NCI-H1930 (cell line): ENCODE measurements at places on chromosomes 5 and 9.

- DNase-seq = no peak
Measured at GRCh38 chr9:98249771-98250170, 5.7 kb downstream of the TBC1D2 start.

GRCh38 chr5:165457859-165458481, 1952.6 kb downstream of the MAT2B start:
- no peak for DNase-seq

DNA sequence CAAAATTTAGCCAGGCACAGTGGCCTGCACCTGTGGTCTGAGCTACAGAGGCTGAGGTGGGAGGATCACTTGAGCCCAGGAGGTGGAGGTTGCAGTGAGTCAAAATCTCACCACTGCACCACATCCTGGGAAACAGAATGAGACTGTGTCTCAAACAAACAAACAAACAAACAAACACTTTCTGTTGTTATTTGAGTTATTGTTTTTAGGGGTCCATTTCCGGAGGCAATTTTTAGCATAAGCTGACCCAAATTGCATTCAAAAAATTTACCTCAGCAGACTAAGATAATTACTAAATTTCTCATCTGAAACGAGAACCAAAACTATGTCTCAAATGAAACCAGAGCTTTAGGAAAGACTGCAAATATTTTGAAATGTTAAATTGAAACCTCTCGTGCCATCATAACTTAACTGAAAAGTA, 1485.1 kb downstream of the EFNA5 start:
- no peak for DNase-seq

DNA sequence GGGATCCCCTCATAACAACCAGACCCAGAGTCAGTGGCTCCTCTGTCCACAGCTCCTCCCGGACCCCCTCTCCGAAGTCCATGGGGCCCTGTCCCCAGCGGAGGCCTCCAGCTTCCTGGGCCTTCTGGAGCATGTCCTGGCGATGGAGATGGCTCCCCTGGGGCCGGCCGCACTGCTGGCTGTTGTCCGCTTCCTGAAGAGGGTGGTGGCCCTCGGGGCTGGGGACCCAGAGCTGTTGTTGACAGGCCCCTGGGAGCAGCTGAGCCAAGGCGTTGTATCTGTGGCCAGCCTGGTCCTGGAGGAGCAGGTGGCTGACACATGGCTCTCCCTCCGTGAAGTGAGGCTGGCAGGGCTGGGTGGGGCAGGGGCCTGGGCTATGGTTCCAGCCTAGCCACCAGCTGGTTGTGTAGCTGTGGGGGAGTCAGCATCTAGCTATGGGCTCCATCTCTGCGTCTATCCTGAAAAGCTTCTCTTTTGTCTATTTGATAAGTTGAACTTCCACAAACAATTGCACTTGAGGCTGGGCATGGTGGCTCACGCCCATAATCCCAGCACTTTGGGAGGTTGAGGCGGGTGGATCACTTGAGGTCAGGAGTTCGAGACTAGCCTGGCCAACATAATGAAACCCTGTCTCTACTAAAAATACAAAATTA, 4.7 kb downstream of the ADGRD2 start:
- no peak for DNase-seq

DNA sequence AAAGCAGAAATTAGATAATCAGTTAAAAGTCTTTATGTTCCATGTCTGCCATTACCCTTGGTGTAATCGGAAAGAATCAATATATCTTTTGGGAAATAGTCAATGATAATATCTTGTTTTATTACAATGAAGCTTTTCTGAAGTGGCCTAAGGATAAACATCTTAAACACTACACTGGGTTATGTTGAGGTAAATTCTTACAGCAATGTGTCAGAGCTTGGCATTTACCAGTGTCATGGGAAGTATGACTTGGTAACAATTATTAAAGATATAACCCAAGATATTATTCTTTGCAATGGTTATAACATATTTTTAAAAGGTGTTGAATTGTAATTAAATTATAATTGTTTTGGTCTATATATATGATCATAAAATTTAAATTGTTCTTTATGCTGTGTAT, 84.7 kb downstream of the CFAP95 start:
- no peak for DNase-seq

- DNase-seq = no peak
Measured at GRCh38 chr9:115422932-115423440, 305.0 kb upstream of the TNC start.

- no peak for DNase-seq
Measured at GRCh38 chr9:132046456-132046855, 33.2 kb downstream of the MED27 start.

DNA sequence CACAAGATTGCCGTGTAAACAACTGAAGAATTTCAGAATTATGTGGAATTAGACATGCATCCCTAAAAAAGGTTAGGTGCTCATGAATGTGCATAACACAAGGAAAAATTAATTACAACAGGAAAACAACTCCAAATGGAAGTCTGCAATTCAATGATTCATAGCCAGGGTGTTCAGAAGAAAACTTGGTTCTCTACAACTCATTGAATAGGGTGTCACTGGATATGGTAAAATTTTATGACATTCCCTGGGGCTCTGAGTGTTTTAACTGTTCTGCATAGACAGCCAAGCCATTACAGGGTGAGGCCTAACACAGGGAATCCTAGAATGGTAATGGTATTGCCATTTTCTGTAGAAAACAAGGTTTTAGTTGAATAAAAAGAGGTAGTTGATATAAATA, 24.4 kb upstream of the ZSWIM6 start:
- no peak for DNase-seq

- DNase-seq = no peak
Measured at GRCh38 chr5:158320178-158320674, 461.3 kb upstream of the CLINT1 start.

GRCh38 chr9:21252721-21253547, 13.1 kb upstream of the IFNA14 start:
- DNase-seq = no peak

DNA sequence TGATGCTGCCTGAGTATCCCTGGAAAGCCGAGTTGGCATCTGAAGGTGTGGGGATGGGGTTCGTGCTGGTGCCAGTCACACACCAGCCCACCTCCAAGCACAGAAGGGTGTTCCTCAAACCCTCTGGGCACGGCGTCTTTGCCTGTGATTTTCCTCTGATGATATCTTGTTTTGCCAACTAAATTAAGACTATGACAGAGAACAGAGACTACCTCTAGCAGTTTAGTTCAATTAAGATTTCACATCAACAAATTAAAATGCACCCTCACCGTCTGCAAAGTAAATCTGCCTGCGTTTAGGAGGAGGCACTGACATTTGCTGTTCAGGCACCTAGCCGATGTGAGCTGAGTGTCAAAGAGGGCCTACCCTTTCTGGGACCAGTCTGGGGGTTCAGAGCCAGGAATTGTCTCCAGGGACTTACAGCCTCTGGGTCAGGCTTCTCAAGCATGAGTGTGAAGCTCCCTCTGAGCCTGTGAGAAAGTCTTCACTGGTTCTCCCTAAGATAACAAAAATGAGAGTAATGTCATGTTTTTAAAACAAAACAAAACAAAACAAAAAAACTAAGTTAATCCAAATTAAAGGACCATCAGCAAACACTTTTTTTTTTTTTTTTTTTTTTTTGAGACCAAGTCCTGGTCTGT, 55.4 kb upstream of the CTNNA1 start:
- no peak for DNase-seq
